Lower lobe of right lung (tissue), 2 donors: ENCODE measurements at places on chromosomes 1 and 21.

- DNase-seq = no peak
- H3K27me3 ChIP-seq = no peaks in the 10 kb centered on the region
- no peaks in the 10 kb centered on the region for H3K4me1 ChIP-seq
- H3K36me3 ChIP-seq = no peaks in the 10 kb centered on the region
These were observed 116.1 kb downstream of the MRPS6 start for GRCh38 chr21:34189506-34189905.

DNA sequence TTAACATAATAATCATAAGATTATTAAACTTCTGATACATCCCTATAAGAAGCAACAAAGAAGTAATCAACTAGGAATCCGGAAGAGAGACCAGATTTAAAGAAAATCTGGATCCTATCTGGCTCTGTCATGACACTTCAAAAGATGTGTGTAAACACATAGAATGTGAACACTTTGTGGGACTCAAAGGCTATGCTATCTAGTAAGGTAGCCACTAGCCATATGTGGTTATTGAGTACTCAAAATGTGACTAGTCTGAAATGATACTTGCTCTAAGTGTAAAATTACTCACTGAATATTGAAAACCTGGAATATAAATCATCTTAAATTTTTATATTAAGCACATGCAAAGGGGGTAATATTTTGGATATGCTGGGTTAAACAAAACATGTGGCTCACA lies 8.7 kb downstream of the FUBP1 start:
- H3K4me3 ChIP-seq = no peak overlapping the region
- no peaks in the 10 kb centered on the region for H3K27me3 ChIP-seq
- H3K27ac ChIP-seq = no peak overlapping the region
- peaks cover 43% of the 10 kb centered on the region for H3K4me1 ChIP-seq
- H3K36me3 ChIP-seq = peaks cover 51% of the 10 kb centered on the region
- DNase-seq = no peak

GRCh38 chr1:107220036-107220435 lies 79.2 kb downstream of the NTNG1 start:
- no peak overlapping the region for H3K27ac ChIP-seq
- H3K4me3 ChIP-seq = no peak overlapping the region
- H3K27me3 ChIP-seq = no peaks in the 10 kb centered on the region
- H3K36me3 ChIP-seq = no peaks in the 10 kb centered on the region

DNA sequence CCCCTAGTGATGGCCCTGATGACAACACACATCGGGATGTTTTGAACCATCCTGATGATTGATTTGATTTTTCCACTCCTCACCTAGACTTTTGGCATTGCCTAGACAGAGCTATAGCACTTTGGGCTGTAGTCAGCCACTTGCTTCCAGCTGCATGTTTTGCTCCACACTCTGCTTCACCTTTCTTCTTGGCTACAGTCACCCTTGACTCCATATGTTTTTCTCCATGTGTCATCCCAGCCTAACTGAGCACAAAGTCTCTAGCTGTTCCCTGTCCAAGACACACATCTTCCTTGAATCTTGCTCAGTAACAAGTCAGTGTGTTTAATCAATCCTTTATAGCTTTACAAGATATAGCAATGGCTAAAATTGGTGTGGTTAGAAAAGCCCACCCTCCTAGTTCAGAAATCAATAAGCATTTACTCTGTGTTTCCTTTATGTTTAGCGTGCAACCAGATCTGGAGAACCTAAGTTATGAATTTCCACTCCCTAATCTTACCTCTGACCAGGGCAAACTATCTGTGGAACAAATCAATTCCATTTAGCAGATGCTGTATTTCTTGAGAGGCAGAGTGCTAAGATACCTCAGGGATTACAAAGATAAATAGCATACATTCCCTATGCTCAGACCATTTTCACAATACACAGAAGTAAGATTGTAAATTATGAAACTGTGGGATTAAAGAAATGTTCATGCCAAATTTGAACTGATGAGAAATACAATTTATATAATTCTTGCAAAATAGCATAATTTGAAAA lies 98.4 kb upstream of the LYPLAL1 start:
- H3K36me3 ChIP-seq = no peaks in the 10 kb centered on the region
- H3K27me3 ChIP-seq = no peaks in the 10 kb centered on the region
- H3K4me1 ChIP-seq = peaks cover 5% of the 10 kb centered on the region
- H3K4me3 ChIP-seq = no peak overlapping the region
- H3K27ac ChIP-seq = no peak overlapping the region
- DNase-seq = no peak

GRCh38 chr1:202349206-202349928 lies 868 bp downstream of the PPP1R12B start:
- H3K4me1 ChIP-seq = peaks cover 18% of the 10 kb centered on the region
- H3K4me3 ChIP-seq = peak overlapping the region; percentile 91
- no peaks in the 10 kb centered on the region for H3K36me3 ChIP-seq
- no peaks in the 10 kb centered on the region for H3K27me3 ChIP-seq
